ENCODE measurements at places on chromosomes 4 and X. TPM values are rescaled to one million over a fixed set of nuclear protein-coding genes. Genes with fewer than 3 reads are reported as not detected.

DNA sequence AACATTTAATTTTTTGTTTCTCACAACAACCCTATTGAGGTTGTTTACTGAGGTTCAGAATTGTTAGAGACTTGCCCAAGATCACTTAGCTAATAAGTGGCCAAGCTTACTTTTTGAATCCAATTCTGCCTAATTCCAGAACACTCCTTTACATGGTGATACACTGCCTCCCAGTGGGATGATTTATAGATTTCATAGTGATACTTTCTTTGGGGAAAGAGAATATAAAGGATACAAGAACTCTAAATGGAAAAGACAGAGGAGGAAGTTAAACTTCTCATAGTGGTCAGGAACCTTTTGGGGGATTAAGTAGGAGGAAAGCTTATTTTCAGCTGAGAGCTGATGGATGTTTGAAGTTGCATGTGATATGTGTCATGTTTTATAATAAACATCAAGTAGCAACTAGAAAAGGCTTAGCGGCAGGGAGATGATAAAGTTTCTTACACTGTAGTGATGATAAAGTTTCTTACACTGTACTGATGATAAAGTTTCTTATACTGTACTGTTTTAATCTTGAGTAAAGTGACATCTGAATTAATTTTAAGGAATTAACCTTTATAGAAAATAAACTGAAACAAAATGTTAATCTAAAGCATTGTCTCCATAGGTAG lies 15.3 kb downstream of the STAG2 start:
- no peak for DNase-seq

DNA sequence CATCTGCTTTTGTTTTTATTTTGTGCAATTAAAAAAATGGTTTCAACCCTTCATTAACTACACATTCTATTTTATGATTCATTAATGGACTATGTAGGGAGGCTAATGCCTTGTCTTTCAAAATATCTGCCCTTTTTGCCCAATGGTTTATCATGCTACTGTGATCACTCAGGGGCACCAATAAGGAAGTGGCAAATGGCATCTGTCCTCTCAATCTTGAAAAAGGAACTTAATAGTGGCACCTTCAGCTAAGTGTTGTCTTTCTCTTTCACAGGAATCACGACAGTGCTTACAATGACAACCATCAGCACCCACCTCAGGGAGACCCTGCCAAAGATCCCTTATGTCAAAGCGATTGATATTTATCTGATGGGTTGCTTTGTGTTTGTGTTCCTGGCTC lies 57.1 kb downstream of the COMMD8 start:
- DNase-seq: no peak

GRCh38 chr4:84366161-84366560 lies 132.9 kb downstream of the NKX6-1 start:
- no peak for DNase-seq

DNA sequence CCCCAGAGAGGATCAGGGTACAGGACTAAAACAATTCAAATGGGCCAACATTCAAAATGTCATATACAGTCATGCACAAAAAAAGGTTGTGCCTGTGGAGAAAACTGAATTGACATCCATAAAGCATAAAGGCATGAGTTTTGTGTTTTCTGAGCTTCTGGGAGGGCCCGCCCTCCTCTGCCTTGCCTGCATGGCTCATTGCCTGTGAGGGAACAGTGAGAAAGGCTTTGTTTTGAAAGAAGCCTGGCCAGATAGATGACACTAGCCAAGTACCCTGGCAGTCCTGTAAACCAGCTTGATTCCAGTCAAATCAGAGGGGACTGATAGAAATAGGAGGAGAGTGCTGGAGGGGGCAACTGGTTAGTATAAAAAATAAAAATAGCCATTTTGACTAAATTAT lies 194.3 kb downstream of the KIT start:
- DNase-seq: no peak

- no peak for DNase-seq
Measured at GRCh38 chr4:169108303-169108702, 98.2 kb upstream of the CBR4 start.

DNA sequence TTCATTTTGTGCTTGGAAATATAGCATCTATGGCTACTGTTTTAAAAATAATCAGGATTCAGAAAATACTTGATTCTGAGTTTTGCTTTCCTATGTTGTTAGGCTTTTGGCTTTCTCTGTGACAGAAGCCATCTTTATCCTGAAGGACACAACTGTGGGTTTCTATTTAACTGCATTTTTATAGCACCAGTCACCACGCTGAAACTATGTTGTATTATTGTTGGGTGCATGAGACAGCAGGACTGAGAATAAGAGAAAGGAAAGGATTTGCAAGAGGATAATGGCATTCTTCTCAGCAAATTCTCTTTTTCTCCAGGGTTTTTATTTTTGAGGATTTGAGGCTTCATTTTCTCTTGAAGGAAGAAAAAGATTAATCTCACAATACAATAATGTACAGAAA lies 10.1 kb upstream of the NEUROG2 start:
- DNase-seq: no peak

GRCh38 chrX:40055495-40055894 lies 42.3 kb downstream of the BCOR start:
- DNase-seq: no peak

GRCh38 chr4:173508386-173509035 lies 21.5 kb downstream of the HAND2 start:
- DNase-seq: no peak

DNA sequence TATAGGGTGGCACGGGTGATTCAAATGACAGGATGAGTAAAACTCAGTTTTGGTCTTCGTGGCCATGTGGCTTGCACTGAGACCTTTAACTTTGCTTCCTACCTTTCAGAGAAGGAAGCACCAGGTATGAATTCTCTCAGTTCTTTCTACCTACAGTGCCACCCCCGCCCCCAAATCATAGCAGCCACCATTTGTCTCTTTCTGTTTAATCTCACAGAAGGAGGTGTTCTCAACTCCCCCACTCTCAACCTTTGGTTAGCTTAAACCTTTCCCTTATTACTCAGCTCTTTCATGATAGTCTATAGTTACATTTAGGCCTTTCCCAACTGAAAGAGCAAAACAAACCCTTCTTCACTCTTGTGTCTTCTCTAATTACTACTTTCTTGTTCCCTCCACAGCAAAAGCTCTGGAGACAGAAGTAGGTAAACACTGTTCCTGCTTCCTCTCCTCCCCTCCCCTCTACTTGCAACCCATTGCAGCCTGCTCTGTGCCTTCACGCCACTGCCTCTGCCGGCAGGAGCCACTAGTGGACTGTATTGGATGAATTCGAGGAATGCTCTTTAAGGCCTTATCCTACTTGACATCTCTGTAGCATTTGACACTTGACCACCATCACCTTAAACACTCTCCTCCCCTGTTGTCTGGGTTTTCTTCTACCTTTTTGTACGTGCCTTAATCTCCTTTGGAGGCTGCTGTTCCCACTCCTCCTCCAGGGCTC lies 123.7 kb downstream of the AFF1 start:
- no peak for DNase-seq

DNA sequence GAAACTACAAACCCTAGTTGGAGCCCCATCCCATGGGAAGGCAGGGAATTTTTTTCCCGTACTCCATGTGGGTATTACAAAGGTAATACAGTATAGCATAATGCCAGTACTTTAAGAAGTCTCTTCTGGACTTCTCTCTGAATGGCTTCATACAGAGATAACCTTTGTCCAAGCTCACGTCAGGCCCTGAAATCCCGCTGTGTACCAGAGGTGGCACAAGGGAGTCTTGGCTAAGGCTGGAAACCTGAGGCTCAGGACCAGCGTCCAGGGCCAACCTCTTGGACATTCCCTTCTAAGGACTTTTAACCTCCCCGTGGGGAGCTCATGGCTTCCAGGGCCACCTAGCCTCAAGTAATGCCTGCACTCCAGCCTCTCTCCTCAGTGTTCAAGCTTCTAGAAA lies 338.9 kb upstream of the FAM241A start:
- no peak for DNase-seq

DNA sequence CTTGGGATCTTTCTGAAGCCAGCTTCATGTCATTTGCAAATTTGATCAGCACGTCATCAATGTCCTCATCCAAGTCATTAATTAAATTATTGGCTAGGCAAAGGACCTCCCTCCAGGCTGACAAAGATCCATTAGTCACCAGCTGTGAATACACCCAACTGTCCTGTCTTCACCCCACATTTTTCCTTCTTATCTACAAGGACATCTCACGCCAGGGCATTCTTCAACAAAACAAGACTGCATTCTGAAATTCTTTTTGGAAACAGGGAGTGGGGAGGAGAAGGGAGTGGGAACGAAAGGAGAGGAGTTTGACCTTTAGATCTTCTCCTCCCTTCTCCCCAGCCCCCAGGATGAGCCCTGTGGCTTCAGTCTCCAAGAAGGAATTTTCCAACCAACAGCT lies 32.7 kb downstream of the NLGN3 start:
- DNase-seq: no peak

GRCh38 chrX:43861750-43862149 lies 20.5 kb downstream of the MAOB start:
- no peak for DNase-seq

GRCh38 chrX:134764202-134764785 lies 106.0 kb upstream of the PLAC1 start:
- no peak for DNase-seq

DNA sequence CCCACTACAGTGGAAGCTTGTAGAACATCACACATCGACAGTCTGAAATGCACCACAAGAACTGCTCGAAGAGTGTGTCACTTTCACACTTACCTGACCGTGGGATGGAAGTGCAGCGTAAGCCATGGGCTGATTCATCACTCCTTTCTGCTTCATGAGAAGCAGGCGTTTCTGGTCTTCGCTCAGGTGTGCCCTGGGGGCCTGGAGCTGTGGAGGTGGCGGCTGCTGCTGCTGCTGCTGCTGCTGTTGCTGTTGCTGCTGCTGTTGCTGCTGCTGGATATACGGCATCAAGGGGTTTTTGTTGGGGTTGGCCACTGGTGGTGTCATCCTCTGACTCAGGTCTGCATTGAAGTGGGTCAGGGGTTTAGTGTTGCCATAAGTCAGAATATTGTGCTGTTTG lies 223.6 kb downstream of the MGST2 start:
- DNase-seq: no peak

The MAGEB1 gene
- polyA plus RNA-seq: not detected

The ZNF718 gene
- 2.6 TPM for polyA plus RNA-seq

The OPRPN gene
- not detected for polyA plus RNA-seq

The UTP3 gene
- 25.5 TPM for polyA plus RNA-seq

The DHX15 gene
- 58.5 TPM for polyA plus RNA-seq

The HPGDS gene
- polyA plus RNA-seq: 1.5 TPM
